Right hindlimb (tissue), 1 donor: ENCODE measurements at places on chromosomes 7 and 10.

DNA sequence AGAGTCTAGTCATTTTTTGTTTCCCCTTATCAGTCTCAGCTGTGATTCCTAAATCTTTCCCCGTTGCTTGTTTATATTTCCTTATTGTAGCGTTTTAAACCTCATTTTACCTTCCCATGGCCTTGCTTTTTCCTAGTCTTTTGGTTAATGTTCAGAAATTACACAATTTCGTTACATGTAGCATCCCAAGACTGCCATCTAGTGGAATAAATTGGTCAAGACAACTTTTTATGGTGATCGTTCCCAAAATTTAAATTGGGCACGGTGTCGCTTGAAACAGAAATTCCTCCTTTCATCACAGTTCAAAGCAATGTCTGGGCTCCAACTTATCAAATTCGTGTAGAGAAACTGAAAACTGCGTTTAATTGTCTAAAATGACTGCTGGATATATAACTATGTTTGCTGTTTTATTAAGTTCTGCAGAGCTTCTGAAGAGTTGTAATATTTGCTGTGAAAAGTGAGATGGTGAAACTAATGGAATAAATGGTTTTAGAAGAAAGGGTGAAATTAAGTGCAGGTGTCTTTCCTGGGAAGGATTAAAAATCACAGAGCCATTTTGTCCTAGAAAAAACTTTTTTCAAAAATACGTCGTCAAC, 370.2 kb downstream of the PHF14 start:
- no peak for DNase-seq

DNA sequence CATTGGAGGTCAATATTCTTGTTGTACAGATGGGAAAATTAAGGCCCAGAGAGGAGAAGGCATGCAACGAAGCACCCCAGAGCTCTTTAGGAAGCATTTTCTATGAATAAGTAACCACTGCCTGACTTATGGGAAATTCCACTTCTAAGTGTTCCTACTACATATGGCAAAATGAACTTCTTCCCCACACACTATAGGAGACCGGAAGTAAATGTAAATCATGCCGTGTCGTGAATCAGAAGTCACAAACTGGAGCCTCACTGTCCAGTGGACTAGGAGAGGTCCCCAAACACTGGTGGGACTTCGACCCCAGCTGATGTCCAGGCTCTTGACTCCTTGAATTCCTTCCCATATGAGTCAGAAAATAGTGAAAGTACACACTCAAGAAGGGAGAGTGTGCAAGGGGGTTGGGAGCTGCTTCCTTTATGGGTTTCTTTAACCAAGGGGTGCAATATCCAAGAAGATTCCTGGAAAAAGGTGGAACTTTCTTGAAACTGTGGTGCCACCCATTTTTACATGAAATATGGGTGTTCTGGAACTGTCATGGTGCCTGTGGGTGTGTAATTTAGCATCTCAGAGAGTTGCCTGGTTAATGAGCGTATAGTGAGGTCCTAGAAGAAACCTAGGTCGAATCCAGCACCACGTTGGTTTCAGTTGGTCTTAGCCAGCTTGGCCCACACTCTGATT, 6.7 kb downstream of the RASSF4 start:
- peak; percentile 6 for DNase-seq

- no peak for DNase-seq
Measured at GRCh38 chr7:106704000-106704840, 43.3 kb upstream of the CCDC71L start.

DNA sequence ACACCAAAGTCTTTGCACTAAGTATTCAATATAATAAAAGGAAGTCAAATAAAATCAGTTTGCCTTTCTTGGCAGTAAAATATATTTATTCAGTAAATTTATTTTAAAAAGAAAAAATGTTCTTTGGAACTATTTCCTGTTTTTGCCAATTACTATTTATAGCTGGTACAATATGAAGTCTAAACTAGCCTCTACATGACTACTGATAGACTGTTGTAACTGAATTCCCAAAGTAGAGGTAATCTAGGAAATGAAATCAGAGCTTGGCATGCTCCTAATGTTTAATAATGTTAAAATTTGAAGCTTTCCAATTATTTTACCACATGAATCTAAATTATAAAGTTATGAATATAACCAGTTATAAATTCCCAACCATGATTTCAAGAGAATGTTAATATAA, 385.5 kb downstream of the SEMA3D start:
- DNase-seq = no peak

- no peak for DNase-seq
Measured at GRCh38 chr10:127937915-127938463, 31.1 kb downstream of the PTPRE start.

- DNase-seq = no peak
Measured at GRCh38 chr10:132614431-132615340, 77.1 kb downstream of the INPP5A start.

DNA sequence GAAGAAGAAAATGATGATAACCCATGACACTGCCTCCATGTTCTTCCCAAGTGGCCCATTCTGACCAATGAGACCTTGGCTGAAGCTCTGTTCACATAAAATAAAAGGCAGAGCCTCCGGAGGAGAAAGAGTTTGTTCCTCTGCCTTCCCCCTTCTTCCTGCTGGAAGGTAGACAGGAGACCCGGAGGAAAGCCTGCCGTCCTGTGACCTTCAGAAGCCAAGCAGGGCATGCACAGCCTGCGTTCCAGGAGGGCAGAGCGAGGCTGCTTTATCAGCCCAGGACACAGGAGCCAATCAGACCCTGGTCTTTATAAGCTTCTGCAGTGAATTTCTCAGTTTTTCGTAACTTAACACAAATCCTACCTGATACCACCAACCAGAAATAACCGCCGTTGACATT, 8.6 kb upstream of the GRID1 start:
- DNase-seq = no peak

DNA sequence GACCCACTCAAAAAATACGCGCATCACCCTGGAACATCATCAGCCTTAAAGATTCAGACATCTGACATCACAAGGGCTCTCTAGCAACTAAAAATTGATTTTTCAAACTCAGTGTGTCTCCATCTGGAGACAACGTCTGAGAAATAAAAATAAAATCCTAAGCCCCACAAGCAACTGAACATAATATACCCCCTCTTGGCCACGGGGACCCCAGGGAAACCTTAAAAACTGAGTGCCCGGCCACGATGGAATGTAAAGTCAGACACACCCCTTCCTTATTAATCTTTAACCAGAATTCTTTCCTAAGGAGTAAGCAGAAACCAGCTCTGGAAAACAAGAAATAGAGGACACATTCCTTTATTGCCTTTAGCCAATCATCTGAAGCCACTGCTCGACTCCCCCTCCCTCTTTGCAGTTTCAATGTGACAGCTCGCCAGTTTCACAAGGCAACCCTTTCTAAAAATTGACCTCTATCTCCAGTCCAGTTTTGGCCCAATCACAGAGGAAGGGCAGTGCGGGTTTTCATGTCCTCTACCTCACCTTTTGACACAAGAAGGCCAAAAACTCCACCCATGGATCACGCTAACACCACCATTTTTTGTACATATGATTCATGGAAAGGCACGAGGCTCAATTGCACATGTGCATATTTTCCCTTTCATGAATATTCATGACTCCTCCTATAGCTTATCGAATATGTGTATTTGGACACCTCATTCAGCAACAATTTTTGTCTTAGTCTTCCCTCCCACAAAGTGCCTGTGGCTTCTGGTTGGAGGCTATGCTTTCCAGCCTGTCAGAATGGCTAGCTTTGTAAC, 24.2 kb downstream of the IFIT3 start:
- peak; percentile 57 for DNase-seq

- DNase-seq = no peak
Measured at GRCh38 chr10:29838539-29838938, 203.8 kb upstream of the SVIL start.

DNA sequence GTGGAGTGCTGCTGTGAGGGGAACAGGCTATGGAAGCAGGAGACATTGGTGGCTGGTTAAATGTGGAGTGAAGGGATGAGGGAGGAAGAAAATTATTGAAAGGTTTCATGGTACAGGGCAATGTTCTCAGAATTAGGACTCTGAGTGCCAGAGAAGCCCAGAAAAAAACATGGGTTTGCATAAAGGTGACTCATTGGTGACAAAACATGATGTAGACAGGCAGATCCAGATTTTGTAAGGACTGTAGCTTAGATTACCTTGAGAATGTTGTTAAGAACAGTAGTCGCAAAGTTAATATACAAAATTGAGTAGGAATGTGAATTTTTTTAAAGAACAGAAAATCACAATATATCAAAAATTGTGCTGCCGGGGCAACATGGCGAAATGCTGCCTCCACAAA, 134.9 kb upstream of the ZNF438 start:
- DNase-seq = no peak

DNA sequence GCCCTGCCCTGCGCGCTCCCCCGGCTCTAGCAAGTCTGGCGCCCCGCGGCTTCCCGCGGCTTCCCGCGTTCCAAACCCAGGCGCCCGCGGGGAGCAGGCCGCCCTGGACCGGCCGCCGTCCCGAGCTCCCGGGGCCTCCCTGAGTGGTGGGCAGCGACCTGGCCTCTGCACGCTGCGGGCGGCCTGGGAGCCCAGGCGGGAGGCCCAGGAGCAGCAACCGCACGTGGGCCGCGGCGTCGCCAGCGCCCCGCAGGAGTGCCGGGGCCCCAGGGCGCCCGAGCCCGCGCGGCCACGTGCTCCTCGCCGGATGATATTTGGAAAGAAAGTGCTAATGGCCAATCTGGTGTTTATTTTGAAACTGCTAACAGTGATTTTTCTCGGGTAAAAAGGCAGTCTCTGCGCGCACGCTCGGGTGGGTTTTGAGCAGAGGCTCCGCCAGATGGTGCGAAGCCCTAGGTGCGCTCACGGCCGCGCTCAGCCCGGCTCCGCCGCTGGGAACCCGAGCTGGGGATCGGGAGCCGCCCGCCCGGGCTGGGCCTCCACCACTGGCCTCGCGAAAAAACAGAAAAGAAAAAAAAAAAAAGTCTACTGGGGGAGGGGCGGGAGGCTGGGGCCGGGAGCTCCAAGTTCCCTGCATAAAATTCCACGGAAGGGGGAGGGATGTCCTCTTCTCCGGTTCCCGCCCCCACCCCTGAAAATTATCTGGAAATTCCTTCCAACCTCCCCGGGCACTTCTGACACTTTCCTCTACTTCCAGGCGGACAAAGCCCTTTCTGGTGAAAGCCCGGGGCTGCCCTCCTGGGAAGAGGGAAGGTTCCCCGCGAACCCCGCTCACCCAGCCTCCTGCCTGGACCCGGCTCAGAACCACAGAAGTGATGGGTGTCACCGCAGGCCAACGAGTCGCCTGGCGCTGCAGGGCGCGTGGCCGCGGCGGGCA, 4.3 kb downstream of the EBF3 start:
- peak; percentile 59 for DNase-seq

GRCh38 chr10:74500816-74501215, 325.6 kb upstream of the KAT6B start:
- no peak for DNase-seq

- DNase-seq = peak; percentile 2
Measured at GRCh38 chr10:44399659-44400451, 15.0 kb upstream of the CXCL12 start.

- no peak for DNase-seq
Measured at GRCh38 chr7:6505685-6506559, 45.3 kb downstream of the GRID2IP start.

DNA sequence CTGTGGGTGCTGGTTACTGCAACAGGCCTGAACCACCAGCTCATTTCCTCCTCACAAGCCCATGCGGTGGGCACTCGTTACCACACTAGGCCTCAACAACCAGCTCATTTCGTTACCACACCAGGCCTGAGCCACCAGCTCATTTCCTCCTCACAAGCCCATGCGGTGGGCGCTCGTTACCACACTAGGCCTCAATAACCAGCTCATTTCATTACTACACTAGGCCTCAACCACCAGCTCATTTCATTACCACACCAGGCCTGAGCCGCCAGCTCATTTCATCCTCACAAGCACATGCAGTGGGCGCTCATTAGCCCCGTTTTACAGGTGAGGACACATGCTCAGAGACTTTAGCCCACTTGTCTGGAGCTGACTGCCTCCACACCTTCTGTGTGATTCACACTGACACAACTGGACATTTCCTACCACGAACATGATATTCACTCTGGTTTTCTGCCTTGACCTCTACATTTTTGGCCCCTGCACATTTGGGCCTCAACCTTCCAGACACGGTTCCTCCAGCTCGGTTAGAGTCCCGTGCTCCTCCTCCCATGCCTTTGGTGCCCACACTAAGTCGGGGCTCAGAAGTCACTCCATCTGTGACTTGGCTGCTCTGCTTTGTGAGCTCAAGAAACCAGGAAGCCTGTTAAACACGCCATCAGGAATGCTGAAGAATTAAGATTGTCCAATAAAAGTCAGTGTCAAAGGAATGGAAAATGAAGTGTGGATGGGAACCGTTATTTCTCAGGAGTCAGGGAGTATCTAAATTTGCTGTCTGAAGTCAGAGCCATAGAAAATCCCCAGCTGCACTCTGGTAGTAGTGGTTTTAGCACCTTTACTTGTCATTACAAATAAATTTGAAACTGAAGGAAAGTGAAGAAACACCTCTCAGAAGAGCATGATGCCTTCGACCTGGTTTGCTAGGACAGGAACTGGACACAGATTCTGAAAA, 55.8 kb upstream of the LANCL2 start:
- no peak for DNase-seq

DNA sequence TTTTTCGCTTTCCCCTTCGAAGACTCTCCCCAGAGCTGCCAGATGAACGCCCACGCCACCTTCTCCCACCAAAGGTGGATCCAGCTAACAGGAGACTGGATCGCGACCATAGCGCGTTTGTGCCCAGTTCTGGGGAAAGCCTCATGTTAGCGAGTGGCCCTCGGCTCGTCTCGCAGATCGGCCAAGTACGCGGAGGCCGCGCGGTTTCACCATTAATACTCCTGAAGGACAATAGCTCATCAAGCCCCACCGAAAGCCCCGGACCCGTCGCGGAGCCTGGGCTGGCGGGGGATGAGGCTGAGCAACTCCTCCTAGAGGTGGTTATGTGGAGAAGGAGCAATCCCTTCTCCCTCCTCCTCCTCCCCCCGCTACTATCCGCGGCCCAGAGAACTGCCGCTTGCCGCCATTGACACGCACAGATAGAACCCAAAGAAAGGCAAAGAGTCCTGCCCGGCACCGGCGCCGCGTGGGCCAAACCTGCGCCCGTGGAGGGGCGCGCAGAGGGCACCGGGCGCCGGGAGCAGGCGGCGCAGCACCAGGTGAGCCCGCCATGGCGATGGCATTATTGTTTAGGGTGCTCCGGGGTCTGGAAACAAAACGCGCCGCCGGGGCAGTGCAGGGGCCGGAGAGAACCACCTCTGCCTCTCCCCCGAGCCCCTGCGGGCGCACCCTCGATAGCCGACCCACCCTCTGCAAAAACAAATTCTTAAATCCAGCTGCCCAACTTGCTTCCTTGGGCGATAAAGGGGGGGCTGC, at the start of gene MACROH2A2:
Gene MACROH2A2 (plus strand): TSS at position 385 of the 756 bp plus-strand sequence. CDS start 22,813 bp downstream, outside the sequence.
- peak; percentile 87 for DNase-seq

DNA sequence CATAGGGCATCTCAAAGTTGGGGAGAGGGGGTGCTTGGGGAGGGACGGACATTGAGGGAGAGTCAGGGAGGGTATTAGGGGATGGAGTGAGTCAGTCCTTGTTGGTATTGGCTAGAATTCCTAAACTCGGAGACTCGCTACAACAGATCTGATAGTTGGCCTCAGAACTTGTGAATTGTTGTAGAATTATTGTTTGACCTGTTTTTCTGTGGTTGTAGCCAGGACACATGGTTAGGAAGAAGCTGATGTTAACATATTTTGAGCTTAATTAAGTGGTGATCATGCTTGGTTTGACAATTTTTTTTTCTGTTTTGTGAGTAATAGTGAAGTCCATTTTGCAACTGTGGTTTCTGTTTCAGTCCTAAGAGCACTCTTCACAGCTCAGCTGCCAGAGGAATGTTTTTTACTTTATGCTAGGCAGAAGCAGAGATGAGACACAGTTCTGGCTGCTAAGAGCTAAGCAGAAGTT, 1190.3 kb upstream of the C7orf33 start:
- DNase-seq = no peak
